ENCODE measurements at places on chromosomes 5 and 9.

- DNase-seq, result no peak
These were observed 18.2 kb downstream of the GNPDA1 start for GRCh38 chr5:141994511-141995136.

- no peak for DNase-seq
These were observed 8.9 kb downstream of the CXCL14 start for GRCh38 chr5:135569755-135570452.

GRCh38 chr5:93078082-93079038 lies 502.7 kb downstream of the NR2F1-AS1 start:
- DNase-seq, result peak; percentile 64

GRCh38 chr9:116151966-116152381 lies 1.6 kb upstream of the PAPPA start:
- DNase-seq, result no peak

- no peak for DNase-seq
These were observed 995 bp downstream of the RPL35 start for GRCh38 chr9:124860582-124861341.

GRCh38 chr5:135609981-135610380 lies 31.2 kb upstream of the CXCL14 start:
- DNase-seq, result no peak

GRCh38 chr5:128536254-128537220 lies 1.5 kb downstream of the FBN2 start:
- no peak for DNase-seq

DNA sequence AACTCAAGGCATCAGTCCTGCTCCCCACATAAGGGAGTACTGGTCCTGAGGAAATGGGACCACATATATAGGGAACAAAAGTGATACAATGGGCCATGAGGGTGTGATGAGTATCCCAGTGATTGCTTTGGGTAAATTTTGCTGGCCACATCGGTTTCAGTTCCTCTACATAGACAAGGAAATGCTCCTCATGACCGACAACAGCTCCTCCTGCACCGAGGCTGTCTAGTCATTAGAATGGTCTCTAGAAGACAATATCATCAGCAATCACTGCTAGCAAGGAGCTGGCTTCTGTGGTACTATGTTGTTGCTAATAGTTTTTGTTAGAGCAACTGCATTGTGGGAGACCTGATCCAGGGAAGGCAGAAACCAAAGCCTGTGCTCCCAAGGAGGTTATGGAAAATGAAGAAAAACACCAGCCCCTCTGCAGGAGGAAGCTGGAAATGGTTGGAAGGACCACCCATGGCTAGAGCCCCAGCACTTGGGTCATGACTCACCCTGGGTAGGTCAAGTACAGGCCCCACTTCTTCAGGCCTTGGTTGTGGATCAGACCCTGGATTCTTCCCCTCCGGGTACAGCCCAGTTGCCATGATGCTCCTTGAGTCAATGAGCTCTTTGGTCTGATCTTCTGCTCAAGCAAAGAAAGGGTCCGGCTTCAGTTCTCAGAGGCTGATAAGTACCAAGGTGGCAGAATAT lies 3.4 kb upstream of the CTSL start:
- no peak for DNase-seq

DNA sequence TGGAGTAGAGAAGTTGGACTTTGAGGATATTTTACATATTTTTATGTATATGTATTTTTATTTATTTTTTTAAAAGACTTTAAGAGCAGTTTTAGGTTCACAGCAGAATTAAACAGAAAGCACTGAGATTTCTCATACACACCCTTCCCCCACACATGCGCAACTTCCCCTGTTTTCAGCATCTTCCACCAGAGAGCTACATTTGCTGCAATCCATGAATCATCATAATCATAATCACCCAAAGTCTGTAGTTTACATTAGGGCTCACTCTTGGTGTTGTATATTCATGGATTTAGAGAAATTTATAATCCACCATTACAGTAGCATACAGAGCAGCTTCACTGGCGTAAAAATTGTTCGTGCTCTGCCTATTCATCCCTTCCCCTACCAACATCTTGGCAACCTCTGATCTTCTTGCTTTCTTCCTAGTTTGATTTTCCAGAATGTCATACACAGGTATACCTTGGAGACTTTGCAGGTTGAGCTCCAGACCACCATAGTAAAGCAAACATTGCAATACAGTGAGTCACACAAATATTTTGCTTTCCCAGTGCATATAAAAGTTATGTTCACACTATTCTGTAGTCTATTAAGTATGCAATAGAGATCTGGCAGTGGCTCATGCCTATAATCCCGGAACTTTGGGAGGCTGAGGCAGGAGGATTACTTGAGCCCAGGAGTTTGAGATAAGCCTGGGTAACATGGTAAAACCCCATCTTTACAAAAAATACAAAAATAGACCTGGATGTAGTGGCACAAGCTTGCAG lies 9.6 kb upstream of the CCDC171 start:
- DNase-seq, result no peak

DNA sequence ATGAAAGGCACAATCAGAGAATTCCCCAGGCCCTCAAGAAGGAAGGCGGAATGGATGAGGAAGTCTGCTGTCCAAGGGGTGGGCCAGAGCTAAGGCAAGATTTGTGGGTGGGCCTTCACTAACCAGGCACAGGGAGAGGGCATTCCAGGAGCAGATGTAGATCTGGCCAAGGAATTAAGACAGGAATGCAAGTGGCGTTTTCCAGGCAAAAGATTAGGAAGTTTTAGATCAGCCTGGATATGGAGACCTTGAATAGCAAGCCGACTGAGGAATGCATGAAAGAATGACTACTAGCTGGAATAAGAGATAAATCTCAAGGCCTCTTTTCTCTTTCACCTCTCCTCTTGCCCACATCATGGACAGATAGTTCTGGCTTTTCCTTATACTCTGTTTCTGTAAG lies 68.5 kb downstream of the GHR start:
- no peak for DNase-seq

GRCh38 chr5:62260513-62260912 lies 45.5 kb upstream of the KIF2A start:
- DNase-seq, result peak; percentile 5

GRCh38 chr5:126658561-126658960 lies 57.8 kb downstream of the PHAX start:
- DNase-seq, result no peak

GRCh38 chr5:136033848-136034247 lies 5.1 kb downstream of the TGFBI start:
- no peak for DNase-seq

GRCh38 chr9:24073007-24073592 lies 247.1 kb upstream of the ELAVL2 start:
- DNase-seq, result no peak

GRCh38 chr9:91258451-91258850 lies 103.3 kb downstream of the AUH start:
- no peak for DNase-seq

DNA sequence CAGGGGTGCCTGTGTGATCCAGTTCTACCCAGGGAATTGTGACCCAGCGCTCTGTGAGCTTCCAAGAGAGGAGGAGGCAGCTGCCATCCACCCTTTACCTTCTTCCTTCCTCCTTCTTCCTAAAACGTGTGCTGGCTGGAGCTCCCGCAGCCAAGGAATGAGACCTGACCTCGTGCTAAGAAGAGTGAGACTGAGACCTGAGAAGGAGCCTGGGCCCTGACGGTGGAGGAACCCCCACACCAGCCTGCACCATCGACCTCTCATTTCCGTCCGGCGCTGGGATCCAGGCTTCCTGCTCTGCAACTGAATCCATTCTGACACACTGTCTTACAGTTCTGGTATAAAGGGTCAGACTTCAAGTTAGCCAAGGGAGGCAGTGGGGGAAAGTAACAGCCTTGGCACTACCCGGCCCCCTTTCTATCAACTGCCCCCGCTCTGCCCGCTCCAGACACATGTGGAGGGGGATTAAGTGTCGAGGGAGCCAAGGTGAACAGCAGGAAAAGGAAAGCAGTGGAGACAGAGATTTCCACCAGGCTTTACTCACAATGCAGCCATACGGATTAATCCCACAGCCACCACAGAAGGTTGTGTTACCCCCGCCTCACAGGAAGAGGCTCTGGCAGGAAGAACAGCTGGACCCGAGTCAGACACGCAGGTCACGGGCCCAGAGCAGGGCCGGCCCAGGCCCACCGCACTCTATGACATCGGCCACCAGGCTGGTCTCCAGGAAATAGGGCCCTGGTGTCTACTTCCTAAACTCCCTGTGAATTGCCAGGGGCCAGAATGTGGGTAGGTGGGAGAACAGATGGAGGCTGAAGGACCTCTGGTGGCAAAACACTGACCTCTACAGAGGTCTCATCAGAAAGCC lies 15.8 kb downstream of the MGAT1 start:
- no peak for DNase-seq
